ENCODE measurements at places on chromosomes 12 and 14.
A peak's percentile ranks its signal among the peaks of the same experiment; 100 is the strongest.

DNA sequence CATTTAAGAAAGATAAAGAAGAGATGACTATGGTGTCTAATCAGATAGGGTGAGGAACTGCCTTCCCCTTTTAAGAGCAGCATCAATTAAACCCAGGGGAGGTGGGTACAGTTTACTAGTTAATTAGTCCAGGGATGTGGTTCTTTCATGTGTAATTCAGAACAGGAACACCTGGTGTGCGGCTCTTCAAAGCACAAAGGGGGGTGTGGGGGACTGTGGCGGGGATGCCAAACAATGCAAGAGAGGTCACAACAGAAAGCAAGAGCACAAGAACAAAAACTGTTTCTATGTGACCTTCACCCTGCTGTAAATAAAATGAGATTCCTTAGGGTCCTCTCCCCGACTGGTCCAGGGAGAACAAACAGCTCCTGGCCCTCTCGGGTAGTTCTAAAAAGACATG lies 183.9 kb upstream of the SOX5 start:
- no peak for DNase-seq

DNA sequence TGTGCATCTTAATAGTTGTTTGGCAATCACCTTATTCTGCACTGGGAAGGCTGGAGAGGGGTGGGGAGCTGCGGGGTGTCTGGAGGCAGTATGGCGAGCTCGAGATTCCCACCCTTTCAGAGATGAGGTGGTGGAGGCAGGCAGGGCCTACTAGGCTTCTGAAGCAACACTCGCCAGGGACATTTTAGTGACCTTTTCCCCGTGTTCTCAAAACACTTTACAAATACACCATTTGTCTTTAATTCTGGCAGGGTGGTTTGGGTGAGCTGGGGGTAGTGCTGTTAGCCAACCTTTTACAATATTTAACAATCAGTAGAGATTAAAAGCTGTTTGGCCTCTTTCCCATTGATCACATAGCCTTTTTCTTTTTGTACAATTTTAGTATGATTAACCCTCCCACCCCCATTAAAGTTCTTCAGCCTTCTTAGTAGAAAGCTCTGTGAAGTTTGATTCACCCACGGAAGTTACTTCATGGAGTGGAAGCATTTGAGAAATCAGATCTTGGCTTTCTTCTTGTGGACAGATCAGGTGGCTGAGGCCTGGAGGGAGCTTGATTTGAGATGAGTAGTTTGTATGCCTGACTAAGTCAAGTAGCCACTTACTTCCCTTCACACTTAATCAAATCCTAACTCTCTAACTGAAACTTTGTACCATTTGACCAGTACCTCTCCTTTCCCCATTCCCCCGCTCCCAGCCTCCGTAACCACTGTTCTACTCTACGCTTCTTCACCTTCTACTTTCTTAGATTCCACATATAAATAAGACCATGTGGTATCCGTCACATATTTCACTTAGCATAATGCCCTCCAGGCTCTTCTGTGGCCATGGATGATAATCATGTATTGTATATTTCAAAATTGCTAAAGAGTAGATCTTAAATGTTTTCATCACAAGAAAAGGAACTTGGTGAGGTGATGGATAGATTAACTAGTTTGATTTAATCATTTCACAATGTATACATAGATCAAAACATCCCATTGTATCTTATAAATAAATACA lies 41.0 kb downstream of the TRAF3 start:
- DNase-seq: no peak

DNA sequence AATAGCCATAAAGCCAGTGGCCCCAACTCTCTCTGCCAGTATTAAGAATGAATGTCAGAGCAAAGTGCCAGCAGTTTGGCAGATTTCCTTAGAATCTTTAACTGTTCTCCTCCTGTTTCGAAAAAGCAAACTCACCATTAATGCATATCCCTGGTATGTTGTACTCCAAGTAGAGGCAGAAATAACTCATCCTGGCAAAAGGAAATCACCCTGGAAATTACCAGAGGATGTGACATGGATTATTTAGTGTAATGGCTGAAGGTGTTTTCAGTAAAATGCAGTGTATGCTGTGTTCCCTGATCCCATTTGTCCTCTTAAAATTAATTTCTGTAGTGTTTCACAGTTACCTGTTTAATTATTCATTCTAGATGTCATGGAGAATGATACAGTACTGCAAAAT lies 105.3 kb downstream of the PDZRN4 start:
- DNase-seq: no peak

GRCh38 chr14:74204491-74204890 lies 34.8 kb upstream of the VSX2 start:
- DNase-seq: no peak

GRCh38 chr14:74549588-74549987 lies 56.0 kb downstream of the ISCA2 start:
- DNase-seq: no peak

DNA sequence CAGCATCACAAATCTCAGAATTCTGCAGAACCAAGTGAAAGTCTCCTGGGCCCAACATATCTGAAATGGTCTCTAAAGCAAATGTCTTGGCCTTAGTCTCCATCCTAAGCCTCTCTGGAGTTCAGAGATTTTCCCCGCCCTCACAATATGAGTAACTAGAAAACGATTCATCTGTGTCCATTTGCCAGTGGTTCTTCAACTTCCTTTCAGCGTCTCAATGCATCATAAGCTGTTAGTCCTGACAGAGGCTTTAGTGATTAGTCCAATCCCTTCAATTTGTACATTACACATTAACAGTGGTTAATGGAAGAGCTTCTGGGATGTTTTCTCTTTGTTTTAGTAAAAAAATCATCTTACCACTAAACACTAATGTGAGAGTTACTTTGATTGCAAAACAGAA lies 17.4 kb downstream of the NPC2 start:
- no peak for DNase-seq

GRCh38 chr12:51900323-51900889 lies 6.9 kb upstream of the ACVRL1 start:
- DNase-seq: no peak

DNA sequence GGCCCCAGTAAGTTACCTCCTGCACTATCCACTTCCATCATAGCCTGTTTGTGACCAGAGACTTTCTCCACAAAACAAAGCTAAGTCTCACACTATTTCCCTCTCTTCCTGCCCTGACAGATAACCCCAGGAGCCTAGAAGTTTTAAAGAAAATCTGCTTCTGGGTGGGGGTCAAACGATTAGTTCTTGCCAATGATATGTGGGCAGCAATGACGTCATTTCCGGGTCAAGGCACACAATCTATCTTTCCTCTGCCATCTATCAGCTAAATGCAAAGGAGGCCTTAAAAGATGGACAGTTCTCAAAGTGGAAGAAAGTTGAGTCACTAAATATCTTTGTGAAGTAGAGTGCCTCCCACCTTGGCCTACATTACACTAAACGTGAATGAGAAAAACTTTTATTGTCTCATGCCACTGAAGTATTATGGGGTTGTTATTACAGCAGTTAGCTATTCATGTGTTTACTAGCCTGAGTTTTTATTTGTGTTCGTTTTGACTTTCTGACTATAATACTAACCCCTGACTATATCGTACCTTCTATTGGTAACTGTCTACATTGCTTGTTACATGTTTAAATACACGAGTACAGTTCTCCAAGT lies 86.2 kb downstream of the DENND5B start:
- no peak for DNase-seq

- DNase-seq: no peak
Measured at GRCh38 chr12:124474709-124475108, 92.7 kb downstream of the NCOR2 start.

- DNase-seq: no peak
Measured at GRCh38 chr12:124148481-124149273, 146.2 kb upstream of the RFLNA start.

DNA sequence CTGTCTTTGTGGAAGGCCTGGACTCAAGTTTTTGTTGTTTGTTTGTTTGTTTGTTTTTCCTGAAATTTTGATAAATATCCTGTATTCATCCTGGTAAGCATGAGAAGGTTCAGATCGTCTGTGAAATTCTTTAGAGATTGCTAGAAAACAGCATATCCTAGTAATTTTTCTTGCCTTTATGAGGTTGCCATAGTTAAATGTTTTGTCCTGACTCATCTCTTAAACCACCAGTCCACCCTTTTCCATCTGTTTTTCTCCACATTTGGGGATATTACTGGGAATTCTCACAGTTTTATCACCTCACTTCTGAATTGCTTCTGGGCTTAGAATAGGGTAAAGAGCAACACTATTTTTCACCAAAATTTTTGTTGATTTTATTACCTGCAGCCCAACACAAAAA lies 248.3 kb downstream of the FBXL14 start:
- DNase-seq: no peak

DNA sequence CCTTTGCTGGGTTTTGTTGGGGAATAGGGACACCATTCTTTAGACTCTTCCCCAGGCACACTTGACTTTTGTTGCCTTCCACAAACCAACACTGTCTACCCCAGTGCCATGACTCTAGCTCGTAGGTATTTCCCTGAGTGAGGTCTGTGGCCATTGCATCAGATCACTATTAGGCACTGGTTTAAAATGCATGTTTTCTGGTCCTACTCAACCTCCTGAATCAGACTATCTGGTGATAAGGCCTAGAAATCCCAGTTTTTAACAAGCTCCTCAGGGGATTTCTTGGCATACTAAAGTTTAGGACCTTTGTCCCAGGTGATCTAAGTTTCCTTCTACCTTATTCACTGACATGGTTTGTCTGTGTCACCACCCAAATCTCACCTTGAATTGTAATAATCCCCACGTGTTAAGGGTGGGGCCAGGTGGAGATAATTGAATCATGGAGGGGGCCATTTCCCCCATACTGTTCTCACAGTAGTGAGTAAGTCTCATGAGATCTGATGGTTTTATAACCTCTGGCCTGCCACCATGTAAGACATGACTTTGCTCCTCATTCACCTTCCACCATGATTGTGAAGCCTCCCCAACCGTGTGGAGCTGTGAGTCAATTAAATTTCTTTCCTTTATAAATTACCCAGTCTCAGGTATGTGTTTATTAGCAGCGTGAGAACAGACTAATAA lies 87.8 kb upstream of the PSMC1 start:
- no peak for DNase-seq

- DNase-seq: no peak
Measured at GRCh38 chr12:19783547-19784444, 344.5 kb downstream of the AEBP2 start.

DNA sequence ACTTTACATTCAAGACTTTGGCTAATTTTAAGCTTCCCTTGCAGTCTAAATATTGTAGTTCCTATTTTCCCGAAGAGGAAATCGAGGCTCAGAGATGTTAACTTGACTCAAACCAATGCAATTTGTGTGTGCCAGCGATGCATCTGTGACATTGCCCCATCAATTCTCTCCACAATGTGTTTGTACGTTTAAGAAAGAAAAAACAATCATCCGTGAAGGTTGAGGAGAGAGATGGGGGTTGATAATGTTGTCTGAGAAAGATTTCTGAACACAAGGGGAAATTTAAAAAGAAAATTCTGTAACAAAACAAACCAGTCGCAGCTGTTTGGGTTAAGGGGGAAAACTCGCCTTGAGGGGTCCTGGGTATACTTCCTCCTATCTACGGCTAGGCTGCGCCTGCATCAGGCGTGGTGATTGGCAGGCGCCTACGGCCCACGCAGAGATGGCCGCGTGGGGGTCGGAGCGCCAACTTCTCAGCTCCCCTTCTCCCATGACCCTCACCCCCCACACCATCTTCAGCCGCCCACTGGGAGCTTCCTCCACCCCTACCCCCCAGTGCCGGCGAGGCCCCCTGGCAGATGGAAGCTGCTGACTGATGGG lies 12.3 kb downstream of the SIX1 start:
- no peak for DNase-seq

DNA sequence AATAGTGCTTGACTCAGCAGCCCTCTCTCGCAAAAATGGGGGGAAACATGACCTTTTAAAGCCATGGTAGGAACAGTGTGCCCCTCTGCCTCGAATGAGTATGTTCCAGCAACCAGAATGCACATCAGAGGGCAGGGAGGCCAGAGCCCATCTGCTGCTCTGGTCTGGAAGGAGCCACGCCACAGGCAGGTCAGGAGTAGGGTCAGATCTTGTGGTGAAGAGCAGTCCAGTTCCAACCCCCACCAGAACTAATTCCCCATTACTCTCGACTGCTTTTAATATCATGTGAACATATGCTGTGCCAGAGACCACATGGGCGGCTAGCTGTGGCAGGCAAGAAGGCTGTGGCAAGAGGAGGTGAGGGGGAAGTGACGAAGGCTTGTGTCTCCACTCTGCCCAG lies 34.6 kb upstream of the TMX1 start:
- DNase-seq: peak; percentile 46

Data from common myeloid progenitor, CD34-positive (primary cell).